ENCODE measurements at places on chromosomes 2 and 18. TPM values are rescaled to one million over a fixed set of nuclear protein-coding genes. Genes with fewer than 3 reads are reported as not detected.

- DNase-seq, result no peak
- no peaks in the 10 kb centered on the region for H3K4me1 ChIP-seq
- H3K27me3 ChIP-seq, result no peaks in the 10 kb centered on the region
- H3K27ac ChIP-seq, result no peak overlapping the region
Measured at GRCh38 chr2:198957181-198957580, 500.6 kb downstream of the SATB2 start.

KHK gene
- 7.8 TPM for total RNA-seq

DNA sequence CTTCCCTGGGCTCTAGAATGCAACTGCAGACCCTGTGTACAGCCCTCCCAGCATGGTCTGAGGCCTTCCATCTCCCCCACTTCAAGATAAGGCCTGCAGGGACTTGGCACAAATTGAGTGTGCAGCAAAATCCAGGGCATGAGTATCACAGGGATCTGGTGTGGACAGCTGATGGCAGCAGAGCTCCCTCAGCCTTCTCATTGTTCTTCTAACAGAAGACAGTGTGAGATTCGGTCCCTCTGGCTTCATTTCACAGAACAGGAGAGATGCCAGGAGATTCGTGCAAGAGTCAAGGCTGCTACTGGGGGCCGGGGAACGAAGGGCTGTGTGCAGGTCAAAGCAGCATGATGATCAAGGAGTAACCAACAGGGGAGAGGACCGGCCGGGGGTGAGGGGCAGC, 85.8 kb downstream of the UXS1 start:
- H3K36me3 ChIP-seq, result peaks cover 15% of the 10 kb centered on the region
- H3K4me3 ChIP-seq, result no peak overlapping the region
- H3K27ac ChIP-seq, result no peak overlapping the region
- DNase-seq, result no peak
- H3K4me1 ChIP-seq, result peaks cover 16% of the 10 kb centered on the region
- no peaks in the 10 kb centered on the region for H3K27me3 ChIP-seq

LAMA1 gene
- 0.13 TPM for total RNA-seq

DNA sequence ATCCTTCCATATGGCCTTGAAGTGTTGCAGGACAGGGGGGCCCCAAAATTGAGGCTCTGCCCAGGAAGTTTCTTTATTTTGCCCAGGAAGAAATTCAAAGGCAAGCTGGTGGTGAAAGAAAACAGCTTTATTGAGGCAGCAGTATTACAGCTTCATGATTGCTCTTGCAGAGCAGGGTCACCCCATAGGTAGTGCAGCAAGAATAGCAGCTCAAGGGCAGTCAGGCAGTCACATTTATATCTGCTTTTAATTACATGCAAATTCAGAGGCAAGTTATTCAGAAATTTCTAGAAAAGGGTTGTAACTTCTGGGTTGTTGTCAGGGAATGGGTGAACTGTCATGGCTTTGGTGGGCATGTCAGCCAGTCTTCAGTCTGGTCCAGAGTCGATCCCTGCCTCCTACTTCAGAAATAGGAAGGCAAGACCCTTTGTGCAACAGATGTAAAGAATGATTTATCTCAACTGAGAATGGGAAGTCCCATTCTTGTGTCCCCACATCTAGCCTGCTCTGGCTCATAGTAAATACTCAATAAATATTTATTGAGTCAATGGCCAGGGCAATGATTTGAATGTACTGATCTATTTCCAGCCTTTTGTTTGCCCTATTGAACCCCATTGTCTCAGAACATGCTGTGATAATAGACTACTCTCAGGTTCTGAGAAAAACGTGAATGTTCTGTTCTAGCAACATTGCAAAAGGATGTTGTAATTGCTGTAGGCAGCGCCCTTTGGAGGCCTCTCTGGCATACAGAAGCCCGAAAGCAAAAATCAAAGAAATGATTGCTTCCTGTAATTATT, 129.8 kb downstream of the MYO3B start:
- no peak for DNase-seq
- no peak overlapping the region for H3K27ac ChIP-seq
- no peaks in the 10 kb centered on the region for H3K27me3 ChIP-seq
- H3K4me1 ChIP-seq, result no peaks in the 10 kb centered on the region
- H3K4me3 ChIP-seq, result no peak overlapping the region

- H3K4me3 ChIP-seq, result no peak overlapping the region
- H3K27me3 ChIP-seq, result no peaks in the 10 kb centered on the region
- H3K4me1 ChIP-seq, result no peaks in the 10 kb centered on the region
- no peaks in the 10 kb centered on the region for H3K36me3 ChIP-seq
- no peak for DNase-seq
Measured at GRCh38 chr2:2681085-2681484, 350.0 kb upstream of the MYT1L start.

DNA sequence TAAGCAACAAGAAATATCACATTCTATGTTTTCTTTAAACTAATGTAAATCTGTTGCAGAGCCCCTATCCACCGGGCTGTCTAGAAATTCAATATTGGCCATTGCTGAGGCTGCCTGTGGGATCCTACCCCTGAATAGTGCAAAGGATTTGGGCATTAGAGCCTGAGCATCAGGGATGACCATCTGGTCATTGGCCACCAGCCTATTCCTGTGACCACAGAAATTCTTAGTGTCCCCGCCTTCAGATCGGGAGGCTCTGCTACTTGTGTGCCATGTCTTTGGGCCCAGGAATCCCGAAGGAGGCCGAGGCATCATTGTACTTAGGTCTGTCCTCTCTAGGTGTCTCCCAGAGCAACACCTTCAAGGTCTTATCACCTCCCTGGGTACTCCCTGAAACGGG, 73.8 kb downstream of the HRH4 start:
- H3K4me3 ChIP-seq, result no peak overlapping the region
- no peak overlapping the region for H3K27ac ChIP-seq
- H3K27me3 ChIP-seq, result no peaks in the 10 kb centered on the region
- no peaks in the 10 kb centered on the region for H3K36me3 ChIP-seq

DNA sequence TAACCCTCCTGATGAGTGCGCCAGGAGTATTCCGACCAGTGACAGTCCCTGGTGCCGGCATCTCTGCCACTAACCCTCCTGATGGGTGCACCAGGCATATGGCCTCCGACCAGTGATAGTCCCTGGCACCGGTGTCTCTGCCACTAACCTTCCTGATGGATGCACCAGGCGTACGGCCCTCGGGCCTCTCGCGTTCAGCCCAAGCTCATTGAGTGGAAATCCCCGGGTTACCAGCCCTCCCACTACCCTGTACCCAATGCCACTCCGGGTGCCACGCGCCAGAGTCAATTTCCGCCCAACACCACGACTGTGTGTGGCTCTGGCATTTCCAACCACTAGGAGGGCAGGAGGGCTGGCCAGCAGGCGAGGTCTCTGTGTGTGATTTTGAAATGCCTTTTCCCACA, 11.7 kb upstream of the GPC1 start:
- no peaks in the 10 kb centered on the region for H3K4me1 ChIP-seq
- no peak overlapping the region for H3K4me3 ChIP-seq
- DNase-seq, result no peak
- no peaks in the 10 kb centered on the region for H3K36me3 ChIP-seq
- no peaks in the 10 kb centered on the region for H3K27me3 ChIP-seq
- H3K27ac ChIP-seq, result no peak overlapping the region

GRHL1 gene
- total RNA-seq, result 0.19 TPM

C2orf72 gene
- 0.18 TPM for total RNA-seq

MYCN gene
- not detected for total RNA-seq

- no peaks in the 10 kb centered on the region for H3K27me3 ChIP-seq
- peak; percentile 75 for DNase-seq
- H3K27ac ChIP-seq, result peak overlapping the region; percentile 82
- H3K36me3 ChIP-seq, result no peaks in the 10 kb centered on the region
- H3K4me3 ChIP-seq, result peak overlapping the region; percentile 13
Measured at GRCh38 chr2:215019521-215020145, 118.8 kb downstream of the ABCA12 start.

DNA sequence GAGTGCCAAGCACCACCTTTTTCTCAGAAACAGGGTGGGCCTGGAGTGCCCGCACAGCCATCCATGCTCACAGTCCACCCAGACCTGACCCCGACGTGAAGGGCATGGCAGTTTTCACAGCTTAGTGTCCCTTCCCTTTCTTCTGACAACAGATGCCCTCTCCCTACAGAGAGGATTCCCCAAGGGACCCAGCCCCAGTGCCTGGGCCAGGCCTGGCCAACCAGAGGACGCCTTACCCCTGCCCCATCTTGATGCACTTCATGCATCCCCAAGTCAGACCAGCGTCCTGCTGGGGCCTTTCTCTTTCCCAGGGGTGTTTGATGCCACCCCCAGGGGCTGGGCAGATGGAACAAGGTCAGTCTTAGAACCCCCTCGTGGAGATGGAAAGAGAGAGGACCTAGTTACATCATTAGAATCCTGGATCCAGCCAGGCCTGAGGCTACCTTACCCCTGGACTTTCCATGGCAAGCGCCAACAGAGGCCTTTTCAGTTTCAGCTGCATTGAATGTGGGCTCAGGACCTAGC, 3.8 kb downstream of the ANKMY1 start:
- no peak overlapping the region for H3K27ac ChIP-seq
- DNase-seq, result no peak
- H3K27me3 ChIP-seq, result no peaks in the 10 kb centered on the region
- no peak overlapping the region for H3K4me3 ChIP-seq

NETO1 gene
- not detected for total RNA-seq

GRCh38 chr2:239576784-239577685, 176.2 kb upstream of the HDAC4 start:
- DNase-seq, result no peak
- no peak overlapping the region for H3K27ac ChIP-seq
- no peaks in the 10 kb centered on the region for H3K4me1 ChIP-seq
- H3K36me3 ChIP-seq, result no peaks in the 10 kb centered on the region

TMEFF2 gene
- not detected for total RNA-seq

DLX2 gene
- not detected for total RNA-seq

GRCh38 chr18:12989397-12990122, 1.6 kb upstream of the CEP192 start:
- no peaks in the 10 kb centered on the region for H3K27me3 ChIP-seq
- H3K4me1 ChIP-seq, result peaks cover 3% of the 10 kb centered on the region
- no peak for DNase-seq

FMNL2 gene
- total RNA-seq, result 0.64 TPM

- H3K4me3 ChIP-seq, result no peak overlapping the region
- no peak for DNase-seq
- no peaks in the 10 kb centered on the region for H3K27me3 ChIP-seq
- H3K36me3 ChIP-seq, result no peaks in the 10 kb centered on the region
Measured at GRCh38 chr2:212330263-212330662, 208.3 kb downstream of the ERBB4 start.

DNA sequence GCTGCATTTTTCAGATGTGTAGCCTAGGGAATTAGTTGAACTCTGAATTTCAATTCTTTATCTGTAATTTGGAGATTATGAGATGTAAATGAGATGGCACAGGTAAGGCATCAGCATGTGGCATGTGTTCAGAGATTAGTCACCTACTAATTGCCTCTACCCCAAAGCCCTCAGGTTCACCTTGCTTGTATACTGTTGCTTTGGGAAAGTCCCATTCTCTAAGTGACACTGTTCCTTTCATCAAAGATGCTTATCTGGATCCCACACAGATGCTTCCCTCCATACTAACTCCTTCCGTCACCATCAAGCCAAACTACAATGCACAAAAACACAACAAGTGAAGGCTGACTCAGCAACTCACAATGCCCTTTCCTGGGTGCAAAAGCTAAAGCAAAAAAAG, 143.7 kb downstream of the LRATD1 start:
- no peak overlapping the region for H3K27ac ChIP-seq
- DNase-seq, result no peak
- H3K27me3 ChIP-seq, result no peaks in the 10 kb centered on the region
- no peaks in the 10 kb centered on the region for H3K36me3 ChIP-seq

MARCHF4 gene
- not detected for total RNA-seq

GRCh38 chr2:43443282-43443681, 152.6 kb downstream of the THADA start:
- no peak overlapping the region for H3K4me3 ChIP-seq
- no peaks in the 10 kb centered on the region for H3K4me1 ChIP-seq
- H3K36me3 ChIP-seq, result peaks cover 5% of the 10 kb centered on the region
- H3K27ac ChIP-seq, result no peak overlapping the region

DNA sequence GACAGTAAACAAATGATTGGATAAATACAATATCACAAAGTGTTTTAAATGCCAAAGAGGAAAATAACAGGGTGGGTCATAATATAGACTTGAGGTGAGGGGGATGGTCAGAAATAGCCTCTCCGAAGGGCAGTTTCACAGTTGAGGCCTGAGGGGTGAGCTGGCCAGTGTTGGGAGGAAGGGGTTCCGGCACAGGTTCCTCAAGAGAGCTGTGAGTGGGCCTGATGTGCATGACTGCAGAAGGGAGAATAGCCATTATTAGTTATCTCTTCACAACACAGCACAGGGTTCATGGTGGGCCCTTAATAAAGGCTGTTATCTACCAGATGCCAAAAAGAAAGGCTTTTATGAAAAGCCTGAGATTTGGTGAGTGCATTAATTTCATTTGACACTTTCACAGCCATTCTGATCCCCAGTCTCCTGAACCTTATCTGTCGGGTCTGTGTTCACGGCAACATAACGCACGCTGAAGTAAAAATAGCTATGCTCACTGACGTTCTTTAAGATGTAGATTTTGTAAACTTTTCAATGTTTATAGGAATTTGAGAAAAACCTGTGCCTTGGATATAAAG, 39.6 kb downstream of the POLR1A start:
- no peak overlapping the region for H3K4me3 ChIP-seq
- H3K4me1 ChIP-seq, result peaks cover 7% of the 10 kb centered on the region
- H3K36me3 ChIP-seq, result peaks cover 16% of the 10 kb centered on the region

DNA sequence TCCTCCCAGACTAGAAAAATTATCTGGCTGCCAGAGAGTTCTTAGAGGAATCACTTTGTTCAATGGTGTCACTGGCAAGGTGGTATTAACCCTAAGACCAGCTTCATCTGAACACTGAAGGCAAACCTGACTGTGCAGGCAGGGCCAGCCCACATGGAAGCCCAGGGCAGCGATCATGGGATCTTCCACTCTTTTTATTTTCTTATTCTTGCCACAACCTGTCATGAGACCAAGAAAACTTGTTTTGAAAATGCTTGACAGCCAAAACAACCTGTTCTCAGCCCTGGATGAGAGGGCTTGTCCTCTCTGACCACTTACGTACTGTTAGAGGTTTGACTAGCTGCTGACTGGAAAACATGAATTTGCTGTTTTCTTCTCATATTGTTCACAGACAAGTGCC, 75.3 kb upstream of the FOSL2 start:
- no peaks in the 10 kb centered on the region for H3K36me3 ChIP-seq
- H3K4me1 ChIP-seq, result no peaks in the 10 kb centered on the region
- no peak overlapping the region for H3K27ac ChIP-seq
- H3K27me3 ChIP-seq, result no peaks in the 10 kb centered on the region
- no peak for DNase-seq
- no peak overlapping the region for H3K4me3 ChIP-seq
